ENCODE measurements at places on chromosomes 7 and 10.

GRCh38 chr10:62249957-62250356 lies 18.7 kb downstream of the RTKN2 start:
- DNase-seq, result no peak

- no peak for DNase-seq
Observed at GRCh38 chr7:75905785-75906604, 9.0 kb upstream of the POR start.

DNA sequence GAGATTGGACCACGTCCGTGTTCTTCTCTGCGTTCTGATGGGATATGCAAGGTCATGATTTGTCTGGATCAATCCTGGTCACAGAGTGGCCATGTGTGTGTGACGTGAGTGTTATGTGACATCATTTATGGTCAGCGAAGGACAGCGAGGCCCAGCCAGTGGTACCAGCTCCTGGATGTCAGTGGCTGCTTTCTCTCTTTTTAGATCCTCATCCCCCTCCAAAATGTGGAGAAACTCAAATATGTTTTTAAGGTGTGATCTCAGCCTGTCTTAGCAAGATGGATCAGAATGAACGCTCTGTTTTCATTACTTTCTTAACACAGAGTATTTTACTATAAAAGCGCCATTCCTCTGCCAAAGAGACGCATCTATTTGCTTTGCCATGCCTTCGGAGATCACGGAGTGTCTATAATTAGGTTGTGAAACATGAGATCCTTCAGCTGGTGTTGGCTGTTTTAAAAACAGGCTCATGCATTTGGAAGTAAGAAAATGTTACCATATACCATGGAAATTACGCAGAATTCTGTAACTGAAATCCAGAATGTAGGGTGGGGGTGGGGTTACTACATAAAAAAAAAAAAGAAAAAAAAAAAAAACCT lies 245.5 kb upstream of the TCERG1L start:
- no peak for DNase-seq

DNA sequence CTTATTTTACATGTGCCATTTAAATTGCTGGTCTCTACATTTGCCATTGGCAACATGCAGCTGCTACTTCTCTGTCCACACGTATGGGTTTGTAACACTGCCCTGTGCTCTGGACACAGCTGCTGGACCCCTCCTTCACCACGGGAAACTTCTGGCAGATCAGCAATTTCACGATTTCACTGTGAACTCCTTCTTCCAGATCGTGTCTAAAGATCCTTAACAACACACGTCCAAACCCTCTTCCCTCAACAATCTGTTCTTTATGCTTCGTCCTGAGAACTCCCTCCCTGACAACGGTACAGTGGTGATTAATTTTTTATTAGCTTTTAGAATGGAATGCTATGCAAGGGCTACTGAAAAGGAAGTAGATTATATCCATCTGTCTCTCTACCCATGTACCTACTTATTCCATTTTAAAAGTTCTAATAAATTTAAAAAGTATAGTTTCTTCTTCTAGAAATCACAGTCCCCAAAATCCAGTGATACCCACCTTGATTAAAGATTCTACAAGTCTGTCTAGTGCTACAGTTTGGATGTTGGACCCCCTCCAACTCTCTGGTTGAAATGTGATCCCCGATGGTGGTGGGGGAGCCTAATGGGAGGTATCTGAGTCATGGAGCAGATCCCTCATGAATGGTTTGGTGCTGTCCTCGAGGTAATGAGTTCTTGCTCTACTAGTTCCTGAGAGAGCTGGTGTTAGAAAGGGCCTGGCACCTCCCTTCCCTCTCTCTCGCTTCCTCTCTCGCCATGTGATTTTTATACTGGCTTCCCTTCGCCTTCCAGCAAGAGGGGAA lies 81.0 kb downstream of the KIAA1549 start:
- no peak for DNase-seq

All from activated CD4-positive, alpha-beta T cell treated with anti-CD3 and anti-CD28 coated beads for 4 hours (primary cell).